ENCODE measurements at places on chromosomes 12 and 14. TPM values are rescaled to one million over a fixed set of nuclear protein-coding genes. Genes with fewer than 3 reads are reported as not detected.

- no peak for DNase-seq
Observed at GRCh38 chr14:99327050-99327449, 55.1 kb upstream of the BCL11B start.

GRCh38 chr12:103538397-103538796 lies 42.6 kb upstream of the C12orf42 start:
- no peak for DNase-seq

- no peak for DNase-seq
Observed at GRCh38 chr14:52106840-52107239, 38.0 kb upstream of the NID2 start.

GRCh38 chr14:81314443-81315175 lies 85.5 kb downstream of the STON2 start:
- DNase-seq, result no peak

GRCh38 chr12:32558903-32559302 lies 120.2 kb upstream of the DNM1L start:
- no peak for DNase-seq

DNA sequence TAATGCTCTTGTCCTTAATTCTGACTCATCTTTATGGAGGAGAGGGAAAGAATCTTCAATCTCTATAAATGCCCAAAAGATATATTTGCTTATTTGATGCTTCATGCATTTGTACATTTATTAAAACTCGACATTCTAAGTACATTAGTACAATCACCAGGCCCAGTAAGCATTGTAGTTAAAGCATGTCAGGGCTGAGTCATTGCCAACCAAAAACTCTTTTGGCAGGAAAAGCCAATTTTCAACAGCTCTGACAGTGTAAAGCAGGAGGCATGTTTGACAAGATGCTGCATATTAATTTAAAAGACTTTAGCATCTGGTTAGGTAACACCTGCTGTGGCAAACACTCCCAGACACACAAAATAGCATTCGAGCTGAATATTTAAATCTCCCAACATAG lies 290.9 kb downstream of the PPFIA2 start:
- no peak for DNase-seq

TULP3 gene
- 6.7 TPM for total RNA-seq

FAM161B gene
- total RNA-seq, result 0.75 TPM

CD4 gene
- 0.27 TPM for total RNA-seq

- DNase-seq, result no peak
Observed at GRCh38 chr14:52876806-52877205, 74.0 kb downstream of the FERMT2 start.

DNA sequence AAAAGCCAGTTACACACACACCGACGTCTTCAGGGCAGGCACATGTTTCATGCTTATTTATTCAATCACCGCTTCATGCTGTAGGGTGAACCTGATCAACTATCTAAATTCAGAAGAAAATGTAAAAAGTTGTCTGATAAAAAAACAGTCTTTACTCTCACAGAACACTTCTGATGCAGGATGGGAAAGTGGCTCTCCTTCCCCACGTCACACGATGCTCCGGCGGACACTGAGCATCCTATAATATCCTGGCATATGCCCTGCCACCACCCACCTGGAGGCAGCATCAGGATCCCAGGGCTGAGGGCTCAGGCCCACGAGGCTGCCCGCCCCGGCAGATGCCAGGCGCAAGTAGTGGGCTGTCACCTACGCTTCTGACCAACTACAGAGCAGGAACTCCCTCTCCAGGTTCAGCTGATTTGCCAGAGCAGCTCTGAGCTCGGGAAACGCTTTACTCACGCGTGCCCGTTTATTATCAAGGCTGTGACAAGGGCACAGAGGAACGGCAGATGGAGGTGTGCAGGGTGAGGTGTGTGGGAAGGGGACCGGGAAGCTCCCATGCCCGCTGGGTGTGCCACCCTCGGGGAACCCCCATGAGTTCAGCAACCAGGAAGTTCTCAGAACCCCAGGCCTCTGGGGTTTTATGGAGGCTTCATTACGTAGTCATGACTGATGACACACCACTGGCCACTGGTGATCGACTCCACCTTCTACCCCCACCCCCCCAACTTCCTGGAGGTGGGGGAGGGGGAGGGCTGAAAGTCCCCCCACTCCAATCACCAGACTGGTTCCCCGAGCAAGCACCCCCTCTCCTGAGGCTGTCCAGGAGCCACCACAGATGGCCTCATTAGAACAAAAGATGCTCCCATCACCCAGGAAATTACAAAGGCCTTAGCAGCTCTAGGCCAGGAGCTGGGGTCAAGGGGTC lies 32.1 kb downstream of the SLC15A4 start:
- DNase-seq, result no peak

- no peak for DNase-seq
Observed at GRCh38 chr14:54782751-54783659, 119.6 kb downstream of the GCH1 start.

TXNRD1 gene
- 152 TPM for total RNA-seq

IPO4 gene
- total RNA-seq, result 122 TPM

GRCh38 chr12:22459838-22460490 lies 84.4 kb downstream of the C2CD5 start:
- peak; percentile 7 for DNase-seq

DNA sequence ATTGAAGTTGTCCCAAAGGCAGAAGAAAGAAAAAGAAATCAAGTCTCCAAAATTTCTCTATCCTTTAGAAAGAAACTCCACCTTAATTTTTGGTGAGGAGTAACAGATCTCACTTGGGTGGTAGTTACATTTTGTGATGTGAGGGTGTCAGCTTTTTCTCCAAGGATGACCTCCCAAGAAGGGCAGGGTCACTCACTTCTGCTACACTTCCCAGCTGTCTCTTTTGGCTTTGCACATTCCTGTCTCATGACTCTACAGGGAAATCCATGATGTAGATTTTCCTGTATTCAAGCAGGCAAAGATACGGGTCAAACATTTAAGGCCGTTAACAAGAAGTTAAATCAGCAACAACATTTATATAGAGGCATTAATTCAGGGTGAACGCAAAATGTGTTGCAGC lies 1016.4 kb downstream of the NRXN3 start:
- DNase-seq, result no peak

- DNase-seq, result peak; percentile 91
Observed at GRCh38 chr12:49296836-49297694, 2.1 kb downstream of the PRPH start.

GRCh38 chr12:124675881-124676713 lies 108.7 kb upstream of the NCOR2 start:
- DNase-seq, result no peak

GRCh38 chr12:94649349-94650142 lies 811 bp downstream of the TMCC3 start:
- DNase-seq, result no peak

DNA sequence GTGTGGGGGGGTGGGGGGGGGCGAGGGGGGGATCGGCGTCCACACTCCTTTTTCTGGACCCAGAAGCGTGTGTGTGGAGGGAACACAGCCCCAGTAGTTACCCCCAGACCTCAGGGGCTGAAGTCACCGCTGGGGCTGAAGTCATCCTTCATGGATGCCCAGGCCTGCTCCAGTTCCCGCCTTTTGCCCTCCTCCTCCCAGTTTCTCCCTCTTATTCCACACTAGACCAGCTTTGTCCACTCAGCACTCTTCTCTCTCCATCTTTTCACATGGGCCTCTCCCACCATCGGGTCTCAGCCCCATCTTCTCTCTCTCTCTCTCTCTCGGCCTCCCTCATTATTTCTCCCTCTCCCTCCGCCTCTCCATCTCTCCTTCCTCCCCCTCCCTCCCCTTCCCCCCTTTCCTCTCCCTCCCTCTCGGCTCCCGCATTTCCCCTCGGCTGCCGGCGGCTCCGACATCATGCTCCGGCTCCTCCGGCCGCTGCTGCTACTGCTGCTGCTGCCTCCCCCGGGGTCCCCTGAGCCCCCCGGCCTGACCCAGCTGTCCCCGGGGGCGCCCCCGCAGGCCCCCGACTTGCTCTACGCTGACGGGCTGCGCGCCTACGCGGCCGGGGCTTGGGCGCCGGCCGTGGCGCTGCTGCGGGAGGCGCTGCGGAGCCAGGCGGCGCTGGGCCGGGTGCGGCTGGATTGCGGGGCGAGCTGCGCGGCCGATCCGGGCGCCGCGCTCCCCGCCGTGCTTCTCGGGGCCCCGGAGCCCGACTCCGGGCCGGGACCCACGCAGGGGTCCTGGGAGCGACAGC lies at the start of gene P3H3:
P3H3 (plus strand) TSS at position 426 of the 799 bp plus-strand sequence; CDS start at position 460, 34 bp downstream.
- DNase-seq, result peak; percentile 47

GRCh38 chr12:15851919-15852318 lies 30.3 kb upstream of the STRAP start:
- DNase-seq, result no peak

GRCh38 chr12:23352670-23353069 lies 596.8 kb downstream of the SOX5 start:
- no peak for DNase-seq

- no peak for DNase-seq
Observed at GRCh38 chr14:24068711-24069410, 2.5 kb upstream of the CPNE6 start.

RHEBL1 gene
- total RNA-seq, result 8.8 TPM

- peak; percentile 70 for DNase-seq
Observed at GRCh38 chr14:91173221-91173670, 59.4 kb downstream of the DGLUCY start.

DNA sequence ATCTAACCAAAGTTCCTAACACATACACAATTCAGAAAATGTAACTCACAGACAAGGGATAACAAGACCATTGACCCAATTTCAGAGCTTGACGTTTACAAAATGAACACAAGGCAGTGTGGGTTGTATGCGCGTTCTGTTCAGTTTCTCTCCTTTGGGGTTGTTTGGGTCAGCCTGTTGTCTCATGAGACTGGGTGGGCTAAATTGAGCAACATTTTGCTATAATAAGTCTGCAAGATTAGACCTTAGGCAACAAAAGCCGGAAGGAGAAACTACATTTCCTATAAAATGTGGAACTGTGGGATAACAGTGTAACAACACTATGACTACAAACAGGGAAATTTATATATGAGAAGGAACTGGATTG lies 18.8 kb upstream of the LTA4H start:
- no peak for DNase-seq

GRCh38 chr14:27040552-27040951 lies 442.7 kb upstream of the NOVA1 start:
- no peak for DNase-seq

DNA sequence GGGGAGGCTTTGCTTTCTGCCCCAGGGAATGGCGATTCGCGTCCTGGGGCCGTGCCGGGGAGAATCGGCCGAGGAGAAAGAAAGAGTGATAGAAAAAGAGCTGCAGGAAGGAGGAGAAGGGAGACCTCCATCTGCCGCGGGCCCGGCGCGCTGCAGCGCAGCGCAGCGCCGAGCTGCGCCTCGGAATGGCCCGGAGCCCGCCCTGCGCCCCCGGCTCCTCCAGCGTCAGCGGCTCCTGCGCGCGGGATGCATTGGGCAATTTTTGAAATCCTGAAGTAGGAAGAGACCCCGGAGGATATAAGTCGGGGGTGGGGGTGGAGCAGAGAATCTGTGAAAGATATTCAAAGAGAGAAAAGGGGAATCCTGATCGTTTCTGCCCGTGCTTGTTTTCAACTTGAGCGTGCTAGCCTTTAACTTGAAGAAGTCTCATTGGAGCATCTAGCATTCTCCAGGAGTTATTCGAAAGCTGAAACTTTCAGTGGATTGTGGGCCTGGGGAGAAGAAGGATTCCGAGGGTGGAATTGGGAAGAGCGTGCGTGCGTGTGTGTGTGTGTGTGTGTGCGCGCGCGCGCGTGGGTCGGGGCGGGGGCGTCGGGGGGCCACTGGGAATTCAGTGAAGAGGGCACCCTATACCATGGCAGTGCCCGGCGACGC lies 441 bp downstream of the PDE3A start:
- DNase-seq, result no peak

GSKIP gene
- 21.3 TPM for total RNA-seq

DNA sequence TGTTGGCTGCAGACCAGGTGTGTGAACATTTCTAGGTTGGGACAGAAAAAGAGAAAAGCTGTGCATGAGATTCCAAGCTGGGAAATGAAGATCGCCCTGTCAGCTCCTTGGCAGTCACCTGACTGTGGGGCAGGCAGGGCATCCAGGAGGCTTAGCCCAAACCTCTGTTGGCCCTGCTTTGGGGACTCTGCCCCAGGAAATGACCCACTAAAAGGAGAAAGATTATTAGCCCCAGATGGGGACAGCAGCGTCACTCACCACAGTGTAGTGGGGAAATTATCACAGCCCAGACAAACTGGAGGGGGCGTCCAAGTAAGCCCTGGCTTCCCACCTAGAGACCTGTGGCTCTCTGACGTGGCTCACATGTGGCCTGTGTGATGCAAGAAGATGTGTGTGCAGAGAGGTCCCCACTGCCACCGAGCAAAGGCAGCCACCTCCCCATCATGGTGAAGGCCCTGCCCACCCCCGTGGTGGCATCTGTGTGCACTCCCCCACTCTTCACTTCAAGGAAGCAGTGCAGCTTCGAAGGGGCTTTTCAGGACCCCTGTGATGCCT lies 39.1 kb downstream of the DIO3 start:
- DNase-seq, result no peak

DNA sequence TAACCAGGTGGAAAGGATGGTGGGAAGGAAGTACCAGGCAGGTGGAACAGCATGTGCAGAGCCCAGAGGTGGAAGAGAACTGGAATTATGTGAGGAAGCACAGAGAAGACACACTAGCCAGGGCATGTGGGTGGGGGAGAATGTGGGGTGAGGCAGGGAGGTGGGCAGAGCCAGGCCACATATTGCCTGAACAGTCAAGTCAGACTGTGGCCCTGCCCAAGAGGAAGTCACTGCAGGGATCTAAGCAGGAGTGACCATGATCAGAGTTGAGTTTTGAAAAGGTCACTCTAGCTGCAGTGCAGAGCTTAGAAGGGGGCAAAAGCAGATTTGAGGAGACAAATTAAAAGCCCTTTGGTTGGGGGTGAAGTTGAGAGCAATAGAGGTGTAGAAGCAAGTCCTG lies 114.0 kb upstream of the SLC38A2 start:
- DNase-seq, result no peak
